ENCODE measurements at places on chromosomes 1 and 21. TPM values are rescaled to one million over a fixed set of nuclear protein-coding genes. Genes with fewer than 3 reads are reported as not detected.

PIGC gene
- polyA plus RNA-seq: 19.8 TPM

- DNase-seq: no peak
These were observed 62.1 kb downstream of the GNG12 start for GRCh38 chr1:67771152-67771551.

OPTC gene
- not detected for polyA plus RNA-seq

RCAN1 gene
- polyA plus RNA-seq: 49.9 TPM

GRCh38 chr21:43374228-43374885, 52.6 kb downstream of the SIK1 start:
- DNase-seq: no peak

All from brain (organoid and tissue), 16 donors.